ENCODE measurements at places on chromosomes 5 and 9. TPM values are rescaled to one million over a fixed set of nuclear protein-coding genes. Genes with fewer than 3 reads are reported as not detected.

DNA sequence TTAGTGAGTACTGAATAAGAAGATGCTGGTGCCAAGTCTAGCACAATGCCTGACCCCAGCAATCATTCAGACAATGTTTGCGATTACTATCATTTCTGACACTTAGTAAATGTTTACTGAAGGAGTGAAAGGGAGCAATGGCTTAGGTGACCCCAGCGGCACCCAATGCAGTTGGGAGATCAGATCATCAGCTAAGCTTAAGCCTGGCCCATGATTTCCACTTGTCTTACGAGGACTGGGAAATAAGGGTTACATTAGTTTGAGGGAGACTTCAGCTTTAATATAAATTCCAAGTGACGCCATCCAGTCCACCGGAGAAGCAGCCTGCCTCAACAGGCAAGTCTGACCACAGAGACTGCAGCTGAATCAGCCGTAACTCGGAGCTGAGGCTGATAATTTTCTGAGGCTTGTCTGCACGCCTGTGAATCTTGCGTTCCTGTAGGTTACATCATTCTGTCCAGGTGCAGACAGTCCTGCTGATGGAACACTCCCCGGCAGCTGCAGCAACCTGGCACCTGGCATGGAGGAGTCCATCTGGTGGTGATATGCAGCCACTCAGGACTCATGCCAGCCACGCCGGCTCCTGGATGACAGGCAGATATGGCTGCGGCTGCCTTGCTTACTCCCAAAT is 34.9 kb upstream of the FGF1 start:
- H3K27me3 ChIP-seq, result no peaks in the 10 kb centered on the region
- DNase-seq, result no peak
- H3K27ac ChIP-seq, result no peak overlapping the region
- H3K36me3 ChIP-seq, result no peaks in the 10 kb centered on the region
- H3K4me1 ChIP-seq, result peaks cover 5% of the 10 kb centered on the region

- peaks cover 6% of the 10 kb centered on the region for H3K27me3 ChIP-seq
- H3K27ac ChIP-seq, result no peak overlapping the region
- DNase-seq, result no peak
Measured at GRCh38 chr5:72386639-72387038, 66.5 kb downstream of the PTCD2 start.

- H3K4me3 ChIP-seq, result no peak overlapping the region
- DNase-seq, result no peak
- H3K36me3 ChIP-seq, result no peaks in the 10 kb centered on the region
- peaks cover 8% of the 10 kb centered on the region for H3K27me3 ChIP-seq
Measured at GRCh38 chr9:89010526-89011111, 19.4 kb downstream of the S1PR3 start.

DNA sequence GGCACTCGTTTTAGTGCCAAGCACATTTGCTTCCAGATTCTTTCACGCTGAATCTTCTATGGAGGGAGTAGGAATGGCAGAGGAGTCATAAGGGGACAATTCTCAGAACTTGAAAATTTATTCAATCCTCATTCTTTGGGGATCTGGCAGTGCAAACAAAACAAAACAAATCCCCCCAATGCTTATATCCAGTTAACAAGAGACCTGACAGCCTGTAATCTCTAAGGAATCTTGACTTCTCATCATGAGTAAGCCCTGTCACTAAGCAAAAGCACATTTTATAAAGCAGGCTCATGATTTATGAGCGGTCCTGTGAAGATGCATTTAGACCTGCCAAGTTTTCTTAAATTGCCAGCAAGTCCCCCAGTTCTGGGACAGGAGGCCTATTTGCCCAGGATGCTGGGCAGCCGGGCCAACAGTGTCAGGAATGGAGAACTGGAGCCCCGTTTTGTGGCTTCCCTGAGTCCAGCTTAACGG is 513.9 kb downstream of the CTNND2 start:
- H3K4me3 ChIP-seq, result no peak overlapping the region
- H3K27me3 ChIP-seq, result peaks cover 29% of the 10 kb centered on the region

DNA sequence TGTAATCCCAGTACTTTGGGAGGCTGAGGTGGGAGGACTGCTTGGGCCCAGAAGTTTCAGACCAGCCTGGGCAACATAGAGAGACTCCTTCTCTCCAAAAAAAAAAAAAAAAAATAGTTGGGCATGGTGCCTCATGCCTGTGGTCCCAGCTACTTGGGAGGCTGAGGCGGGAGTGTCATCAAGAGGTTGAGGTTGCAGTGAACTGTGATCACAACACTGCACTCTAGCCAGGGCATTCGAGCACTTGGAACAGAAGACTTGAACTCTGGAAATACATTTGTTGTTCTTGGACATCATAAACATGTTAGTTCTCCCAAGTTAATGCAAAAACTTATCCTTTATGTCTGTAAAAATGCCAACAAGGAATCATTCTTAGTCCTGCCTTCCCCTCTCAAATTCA is 29.6 kb downstream of the EHMT1 start:
- no peak for DNase-seq
- H3K27me3 ChIP-seq, result no peaks in the 10 kb centered on the region
- H3K4me3 ChIP-seq, result no peak overlapping the region
- peaks cover 31% of the 10 kb centered on the region for H3K36me3 ChIP-seq
- peaks cover 39% of the 10 kb centered on the region for H3K4me1 ChIP-seq

OTP gene
- not detected for total RNA-seq

FBLL1 gene
- total RNA-seq, result not detected
